Aorta (tissue), 5 donors: ENCODE measurements at places on chromosomes 5 and 9. TPM values are rescaled to one million over a fixed set of nuclear protein-coding genes. Genes with fewer than 3 reads are reported as not detected.

Gene CER1
- total RNA-seq, result not detected

Gene SV2C
- not detected for total RNA-seq

Gene ADAMTS13
- total RNA-seq, result 3.6 TPM

Gene CLK4
- total RNA-seq, result 39.5 TPM

Gene ZNF883
- 1.5 TPM for total RNA-seq

Gene BNC2
- 69.0 TPM for total RNA-seq
